AG09319 (cell line): ENCODE measurements at places on chromosomes 13 and 19.

DNA sequence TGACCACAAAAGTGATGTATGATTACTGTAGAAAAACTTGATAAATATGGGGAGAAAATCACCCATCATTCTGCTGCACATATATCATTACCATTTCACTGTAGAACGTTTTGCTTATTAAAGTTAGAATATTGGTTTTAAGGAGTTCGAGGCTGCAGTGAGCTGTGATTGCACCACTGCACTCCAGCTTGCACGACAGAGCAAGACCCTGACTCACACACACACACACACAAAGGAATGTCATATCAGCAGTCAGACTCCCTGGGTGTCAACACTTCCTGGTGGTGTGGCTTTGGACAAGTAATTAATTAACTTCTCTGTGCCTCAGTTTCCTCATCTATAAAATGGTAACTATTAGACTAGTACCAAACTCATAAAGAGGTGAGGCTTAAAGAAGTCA lies 11.3 kb upstream of the PNMA8A start:
- DNase-seq = no peak

DNA sequence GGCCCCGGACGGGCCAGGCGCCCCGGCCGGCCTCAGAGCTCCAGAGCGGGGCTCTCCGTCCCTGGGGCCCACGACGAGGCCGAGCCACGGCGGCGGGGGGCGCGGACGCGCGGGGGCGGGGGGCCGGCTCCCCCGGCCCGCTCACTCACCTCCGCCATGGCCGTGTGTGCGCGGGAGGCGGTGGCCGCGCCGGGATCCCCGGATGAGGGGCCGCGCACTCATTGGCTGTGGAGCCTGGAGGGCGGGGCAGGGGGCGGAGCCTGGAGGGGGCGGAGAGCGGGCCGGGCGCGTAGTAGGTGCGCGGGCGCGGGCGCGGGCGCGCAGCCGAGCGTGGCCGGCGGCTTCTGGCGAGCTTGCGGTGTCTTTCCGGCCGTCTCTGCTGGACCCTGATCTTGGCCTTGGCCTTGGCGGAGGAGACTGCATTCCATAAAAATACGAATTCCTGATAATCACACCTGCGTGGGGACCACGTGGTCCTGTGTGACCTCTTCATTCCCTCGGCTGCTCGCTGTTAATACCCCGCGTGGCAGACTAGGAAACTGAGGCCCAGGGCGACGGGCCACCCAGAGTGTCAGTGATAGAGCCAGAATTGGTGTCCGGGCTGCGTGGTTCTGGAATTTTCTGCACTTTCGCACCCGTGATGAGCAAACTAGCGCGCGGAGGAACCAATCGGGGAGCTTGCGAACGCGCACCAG lies at the start of gene MIER2:
Gene MIER2, minus strand, starts transcription at position 172 of the 695 bp plus-strand sequence. Its CDS starts 14 bp downstream, at position 158.
- DNase-seq = peak; percentile 34

DNA sequence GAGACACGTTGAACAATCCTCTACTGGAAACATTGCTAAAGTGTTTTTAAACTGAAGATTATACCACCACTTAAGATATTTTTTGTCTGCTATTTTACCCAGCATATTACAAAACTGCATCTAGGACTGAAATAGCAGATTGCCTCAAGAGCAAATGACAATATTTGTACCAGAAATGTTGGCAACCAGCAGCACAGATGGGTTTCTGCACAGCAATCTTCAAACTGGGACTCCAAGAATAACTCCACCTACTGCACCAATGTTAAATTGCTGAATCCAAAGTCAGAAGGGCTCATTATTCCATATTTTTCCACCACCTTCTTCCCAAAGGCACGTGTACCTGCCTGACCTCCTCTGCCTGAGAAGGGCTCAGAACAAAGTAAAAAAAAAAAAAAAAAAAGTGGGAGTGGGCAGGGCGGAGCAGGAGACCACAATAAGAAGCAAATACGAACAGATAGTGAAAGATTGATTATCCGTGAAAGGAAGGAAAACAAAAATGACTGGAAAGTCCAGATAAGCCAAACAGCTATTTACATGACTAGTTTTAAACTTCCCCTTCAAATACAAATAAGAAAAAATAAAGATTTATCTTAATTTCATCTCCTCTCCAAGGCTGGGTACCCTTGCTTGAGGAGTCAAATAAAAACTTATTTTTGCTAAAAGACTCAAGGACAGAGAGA lies 79.4 kb downstream of the FOXO1 start:
- DNase-seq = no peak

GRCh38 chr13:24267274-24267673 lies 42.1 kb upstream of the C1QTNF9 start:
- no peak for DNase-seq

DNA sequence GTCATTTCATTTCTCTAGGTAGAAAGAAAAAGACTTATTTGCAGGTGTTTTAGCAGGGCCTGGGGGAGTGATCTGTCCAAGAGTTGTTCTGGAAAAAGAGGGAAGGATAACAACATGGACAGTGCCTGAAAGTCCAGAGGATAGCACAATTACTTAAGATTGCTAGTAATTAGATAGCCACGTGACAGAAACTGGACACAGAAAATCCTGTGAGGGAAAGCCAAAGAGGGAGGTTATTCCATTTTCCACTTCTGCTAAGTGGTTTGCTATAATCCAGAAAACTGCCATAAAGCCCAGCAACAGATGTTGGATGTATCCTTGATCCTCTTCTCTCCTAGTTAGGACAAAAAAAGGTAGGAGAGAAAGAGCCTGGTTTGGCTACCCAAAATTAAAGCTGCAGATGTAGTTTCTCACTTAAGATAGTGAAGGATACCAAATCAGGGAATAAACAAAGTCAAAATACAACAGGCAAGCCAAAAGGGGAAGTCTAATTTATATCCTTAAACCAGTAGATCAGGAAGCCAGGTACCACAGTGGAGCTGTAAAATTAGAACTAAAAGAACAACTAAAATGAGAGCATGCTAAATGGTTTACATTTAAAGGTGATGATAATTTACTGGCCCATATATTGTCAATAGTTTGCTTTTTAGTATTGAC lies 140.2 kb downstream of the VWA8 start:
- DNase-seq = no peak

DNA sequence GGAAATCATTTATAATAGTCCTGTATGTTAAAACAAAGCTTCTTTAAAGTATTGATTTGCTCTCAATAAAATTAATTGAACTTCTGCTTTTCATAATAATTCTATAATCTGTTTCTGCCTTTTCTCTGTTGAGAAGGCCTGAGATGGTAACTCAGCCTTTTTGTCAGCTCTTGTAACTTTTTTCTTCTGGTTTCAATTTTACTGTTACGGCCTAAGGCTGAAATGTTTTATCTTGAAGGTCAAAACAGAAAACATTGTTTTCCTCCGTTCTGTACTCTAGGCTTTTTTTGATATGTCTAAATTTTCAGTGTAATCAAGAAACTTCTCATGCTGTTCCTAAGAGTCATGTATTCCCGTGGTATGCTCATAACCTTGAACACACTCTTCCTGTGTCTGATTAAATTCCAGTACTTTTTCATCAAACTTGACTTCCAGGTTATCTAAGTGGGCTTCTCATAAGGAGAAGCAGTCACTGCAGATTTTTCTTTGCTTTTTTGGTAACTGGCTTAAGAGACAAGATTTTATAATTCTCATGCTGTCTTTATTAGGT lies 7.6 kb upstream of the NAXD start:
- DNase-seq = no peak

GRCh38 chr13:26222520-26223046 lies 469 bp upstream of the RNF6 start:
- no peak for DNase-seq

GRCh38 chr13:26771796-26772195 lies 11.2 kb upstream of the GPR12 start:
- DNase-seq = no peak

- DNase-seq = no peak
Observed at GRCh38 chr19:51250786-51251467, at the start of gene SIGLECL1. Gene SIGLECL1 (plus strand): TSS chr19:51251080. CDS start chr19:51264073, 12,993 bp downstream.

DNA sequence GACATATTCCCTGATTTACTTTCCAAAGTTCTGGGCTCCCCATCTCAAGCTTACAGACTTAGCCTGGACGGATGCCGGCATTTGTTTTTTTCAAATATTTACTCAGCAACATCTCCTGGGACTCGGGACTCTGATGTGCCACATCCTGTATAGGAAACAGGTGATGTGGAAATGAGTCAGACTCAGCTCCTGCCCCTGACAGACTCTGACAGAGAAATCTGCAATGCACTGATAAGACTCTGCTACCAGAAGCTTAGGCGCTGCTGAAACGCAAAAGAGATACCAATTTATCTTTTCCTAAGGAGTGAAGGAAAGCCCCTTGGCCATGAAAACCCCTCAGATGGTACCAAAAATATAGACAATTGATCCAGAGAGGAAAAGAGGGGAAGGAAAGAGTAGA lies 16.2 kb downstream of the LAIR2 start:
- DNase-seq = no peak

DNA sequence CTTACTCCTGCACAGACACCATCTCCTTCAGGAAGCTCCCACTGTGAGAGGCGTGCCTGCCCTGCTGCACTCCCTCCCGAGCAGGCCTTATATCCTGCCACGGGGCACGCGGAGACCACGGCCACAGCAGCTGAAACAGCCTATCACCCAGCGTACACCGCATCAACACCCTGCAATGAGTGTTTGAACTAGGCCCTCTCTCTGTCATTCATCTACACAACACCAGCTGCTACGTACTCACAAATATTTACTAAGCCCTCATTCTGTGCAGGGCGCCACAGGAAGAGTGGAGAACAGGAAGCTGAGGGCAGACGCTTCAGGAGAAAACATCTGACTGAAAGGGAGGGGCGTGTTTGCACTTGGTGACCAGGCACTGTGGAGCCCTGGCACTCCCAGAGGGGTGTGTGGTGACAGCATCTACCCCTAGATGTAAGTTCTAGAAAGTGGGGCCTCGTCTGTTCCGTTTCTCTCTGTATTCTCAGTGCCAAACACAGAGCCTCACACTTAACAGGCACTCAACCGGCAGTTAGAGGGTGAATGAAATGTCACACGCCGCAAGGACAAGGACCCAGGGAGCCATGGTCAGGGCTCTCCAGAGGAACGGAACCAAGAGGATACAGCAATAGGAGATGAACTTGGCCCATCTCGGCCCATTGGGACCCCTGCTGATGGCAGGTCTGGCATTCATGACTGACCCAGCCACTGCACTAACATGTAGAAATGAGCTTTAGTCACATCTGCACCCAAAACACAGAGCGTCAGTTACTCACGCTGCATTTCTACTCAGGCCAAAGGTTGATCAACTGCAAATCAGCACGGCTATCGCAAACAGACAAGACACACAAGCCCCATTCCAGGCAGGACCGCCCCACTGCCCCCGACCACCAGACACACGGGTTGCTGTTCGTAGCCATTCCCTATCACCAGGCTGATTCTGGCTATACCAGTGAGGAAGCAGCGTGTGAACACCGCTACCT lies 15.7 kb downstream of the RANBP3 start:
- no peak for DNase-seq

DNA sequence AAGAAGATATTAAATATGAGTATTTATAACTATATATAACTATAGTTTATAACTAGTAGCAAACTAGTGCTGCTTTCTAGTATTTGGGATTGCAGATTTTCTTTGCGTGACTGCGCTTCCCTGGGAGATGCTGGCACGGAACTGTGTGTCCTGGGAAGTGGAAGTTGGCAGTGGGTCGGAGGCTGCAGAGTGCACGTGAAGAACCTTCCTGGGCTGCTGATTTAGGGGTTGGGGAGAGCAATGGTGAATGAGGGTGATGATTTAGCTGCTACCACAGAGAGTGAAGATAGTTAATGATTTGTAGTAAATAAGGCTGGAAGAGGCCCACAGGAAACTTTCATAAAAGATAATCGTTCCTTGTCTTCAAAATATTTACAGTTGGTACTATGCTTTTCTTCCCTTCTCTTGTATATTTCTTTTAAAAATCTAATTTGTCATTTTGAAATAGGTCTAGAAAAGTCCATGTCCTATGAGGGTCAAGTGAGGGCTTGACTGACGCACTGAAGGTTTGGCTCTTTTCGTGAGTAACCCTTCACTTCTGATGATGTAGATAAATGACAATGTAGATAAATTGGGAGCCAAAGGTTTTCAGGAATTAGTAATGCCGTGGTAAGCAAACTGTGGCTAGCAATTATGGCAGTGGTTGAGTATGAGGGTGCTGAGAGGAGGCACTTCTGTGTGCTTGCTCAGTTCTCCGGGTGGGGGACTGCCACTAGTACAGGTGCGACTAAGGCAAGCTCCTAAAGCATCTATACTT lies 3.0 kb upstream of the NAA16 start:
- no peak for DNase-seq

DNA sequence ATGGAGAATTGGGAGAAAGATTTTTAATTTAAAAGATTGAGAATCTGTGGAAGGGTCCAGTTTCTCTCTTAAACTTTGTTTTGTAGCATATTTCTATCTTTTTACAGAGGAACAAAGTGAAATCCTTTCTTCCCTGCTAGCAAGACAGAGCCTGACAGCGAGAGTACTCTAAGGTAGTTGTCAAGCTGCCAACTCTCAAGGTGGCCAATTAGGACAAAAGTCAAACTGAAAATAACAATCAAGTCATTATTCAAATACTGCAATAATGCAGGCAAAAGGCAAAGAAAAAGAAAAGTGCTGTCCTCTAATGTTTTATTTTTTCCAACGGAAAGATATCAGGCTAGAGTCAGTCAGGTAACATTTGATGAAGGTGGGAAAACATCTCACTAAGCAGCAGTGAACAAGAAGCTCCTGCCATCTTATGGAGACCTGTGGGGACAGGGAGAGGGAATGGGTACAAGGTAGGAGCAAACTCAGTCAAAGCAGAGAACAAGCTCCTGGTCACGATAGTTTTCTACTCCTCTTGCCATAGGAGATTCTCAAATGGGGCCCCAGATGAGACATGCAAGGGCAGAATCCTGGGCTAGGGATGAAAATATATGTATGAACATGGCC lies 801.9 kb upstream of the SLITRK1 start:
- no peak for DNase-seq

DNA sequence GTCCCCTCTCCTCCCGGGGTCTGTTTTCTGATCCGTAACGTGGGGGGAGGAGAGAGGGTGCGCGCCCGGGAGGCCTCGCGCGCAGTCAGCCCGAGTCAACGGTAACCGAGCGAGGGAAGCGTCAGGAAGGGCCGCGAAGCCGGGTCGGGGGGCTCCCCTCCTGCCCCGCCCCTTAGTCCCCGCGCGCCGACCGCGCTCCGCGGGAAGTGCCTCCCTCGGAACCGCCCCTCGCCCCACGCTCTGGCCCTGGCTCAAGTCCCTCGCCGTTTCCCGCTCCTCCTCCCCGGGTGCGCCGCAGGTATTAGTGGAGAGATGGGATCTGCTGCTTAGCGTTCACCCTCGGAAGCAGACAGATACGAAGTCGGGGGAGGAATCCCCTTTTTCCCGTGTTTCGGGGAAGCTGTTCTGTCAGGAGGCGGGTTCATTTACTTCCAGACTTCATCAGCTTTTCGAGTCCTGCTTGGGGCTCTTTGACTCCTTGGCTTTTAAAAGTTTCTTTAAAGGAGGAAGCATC lies 770 bp downstream of the HNRNPM start:
- DNase-seq = no peak

GRCh38 chr13:27151798-27152599 lies 19.6 kb downstream of the USP12 start:
- no peak for DNase-seq

GRCh38 chr19:32876236-32876918 lies 6.8 kb upstream of the SLC7A9 start:
- DNase-seq = no peak

DNA sequence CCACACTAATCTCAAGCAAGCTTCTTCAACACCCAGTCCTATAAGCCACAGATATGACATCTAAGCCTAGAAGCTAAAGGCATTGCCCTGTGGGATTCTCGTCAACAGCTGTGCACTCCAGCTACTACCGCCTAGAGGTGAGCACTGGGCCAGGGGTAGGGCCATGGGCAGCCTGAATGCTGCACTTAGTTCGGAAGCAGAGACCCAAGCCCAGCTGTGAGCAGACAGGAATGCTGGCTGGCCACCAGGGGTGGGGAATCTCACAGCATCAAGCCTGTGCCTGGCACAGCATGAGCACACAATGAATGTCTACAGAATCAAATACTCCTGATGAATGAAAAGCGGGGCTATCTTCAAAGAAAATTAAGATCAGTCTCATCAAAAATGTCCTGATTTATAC lies 167.5 kb upstream of the UBL3 start:
- no peak for DNase-seq
